ENCODE measurements at places on chromosomes 13 and 19. TPM values are rescaled to one million over a fixed set of nuclear protein-coding genes. Genes with fewer than 3 reads are reported as not detected.
A peak's percentile ranks its signal among the peaks of the same experiment; 100 is the strongest.

DNA sequence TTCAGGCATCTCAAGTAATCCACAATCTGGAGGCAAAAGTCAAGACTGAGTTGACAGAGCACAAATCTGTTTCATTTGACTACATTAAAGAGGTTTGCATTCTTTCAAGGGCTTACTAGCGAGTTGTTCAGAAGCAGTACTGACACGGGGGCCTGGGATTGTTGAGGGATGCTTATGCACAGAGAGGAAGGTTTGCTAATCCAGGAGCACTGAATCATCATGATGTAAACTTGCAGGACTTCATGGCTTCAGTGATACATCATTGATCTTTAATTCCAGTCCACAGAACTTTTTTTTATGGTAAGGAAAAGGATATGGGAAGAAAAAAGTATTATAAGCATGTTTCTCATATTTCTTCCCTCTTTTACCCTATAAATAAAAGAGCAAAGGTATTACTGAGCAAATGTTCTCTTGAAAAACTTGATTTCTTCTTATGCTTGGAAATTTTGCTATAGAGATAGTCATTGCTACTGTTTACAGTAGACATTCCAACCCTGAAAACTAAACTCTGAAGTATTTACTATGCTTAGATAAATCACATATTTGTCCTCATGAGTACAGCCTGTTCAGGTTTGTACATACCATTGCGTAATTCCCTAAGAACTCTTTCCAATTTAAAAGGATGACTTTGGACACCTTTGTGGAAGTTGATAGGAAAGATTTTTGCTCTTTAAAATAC, 65.8 kb upstream of the KPNA3 start:
- H3K4me3 ChIP-seq = no peak overlapping the region
- no peaks in the 10 kb centered on the region for H3K4me1 ChIP-seq
- H3K27ac ChIP-seq = no peak overlapping the region
- no peaks in the 10 kb centered on the region for H3K36me3 ChIP-seq

GRCh38 chr19:33100894-33101644, 20.1 kb downstream of the GPATCH1 start:
- no peak overlapping the region for H3K4me3 ChIP-seq
- peak; percentile 91 for DNase-seq
- no peaks in the 10 kb centered on the region for H3K27me3 ChIP-seq
- peak overlapping the region; percentile 68 for H3K27ac ChIP-seq

DNA sequence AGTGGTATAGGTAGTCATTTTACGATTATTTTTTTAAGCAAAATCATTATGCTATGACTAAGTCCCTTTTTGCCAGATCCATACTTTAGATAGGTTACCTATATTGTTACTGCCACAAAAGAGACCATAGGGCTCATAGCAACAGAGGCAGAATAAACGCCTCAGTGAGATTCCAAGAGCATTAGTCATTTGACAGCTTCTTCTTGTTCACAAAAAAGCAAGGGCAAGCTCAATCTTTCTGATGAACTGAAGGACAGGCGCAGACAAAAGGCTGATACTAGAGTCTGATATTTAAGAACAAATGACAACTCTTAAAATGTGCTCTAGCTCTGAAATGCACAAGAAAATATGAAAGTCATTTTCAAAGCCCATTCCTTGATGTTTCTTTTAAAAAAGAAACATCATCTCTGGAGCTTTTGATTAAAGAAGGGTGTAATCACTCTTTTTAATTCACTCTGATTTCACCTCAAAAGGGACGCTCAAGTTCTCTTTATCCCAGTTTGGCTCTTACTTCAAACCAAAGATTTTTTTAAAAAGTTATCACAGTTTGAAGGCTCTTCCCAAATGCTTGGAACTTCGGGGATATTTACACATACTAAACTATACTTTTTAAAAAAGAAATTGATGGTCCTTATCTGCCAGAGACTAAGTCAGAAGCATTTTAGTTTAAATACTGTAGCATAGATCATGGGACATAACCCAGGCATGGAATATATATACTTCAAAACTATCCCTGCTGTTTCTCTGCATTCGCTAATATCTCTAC, 187.2 kb downstream of the EFNB2 start:
- no peak overlapping the region for H3K27ac ChIP-seq
- no peaks in the 10 kb centered on the region for H3K4me1 ChIP-seq
- no peak for DNase-seq
- H3K27me3 ChIP-seq = no peaks in the 10 kb centered on the region
- no peaks in the 10 kb centered on the region for H3K36me3 ChIP-seq

GRCh38 chr19:41327576-41328156, 17.7 kb downstream of the CCDC97 start:
- peaks cover 34% of the 10 kb centered on the region for H3K36me3 ChIP-seq
- peak overlapping the region; percentile 21 for H3K4me3 ChIP-seq
- peak overlapping the region; percentile 83 for H3K27ac ChIP-seq
- peak; percentile 80 for DNase-seq
- H3K27me3 ChIP-seq = peaks cover 45% of the 10 kb centered on the region
- H3K4me1 ChIP-seq = peaks cover 6% of the 10 kb centered on the region

GRCh38 chr13:34623331-34623730, 318.7 kb upstream of the NBEA start:
- no peak overlapping the region for H3K27ac ChIP-seq
- H3K27me3 ChIP-seq = peaks cover 3% of the 10 kb centered on the region
- no peak for DNase-seq

DNA sequence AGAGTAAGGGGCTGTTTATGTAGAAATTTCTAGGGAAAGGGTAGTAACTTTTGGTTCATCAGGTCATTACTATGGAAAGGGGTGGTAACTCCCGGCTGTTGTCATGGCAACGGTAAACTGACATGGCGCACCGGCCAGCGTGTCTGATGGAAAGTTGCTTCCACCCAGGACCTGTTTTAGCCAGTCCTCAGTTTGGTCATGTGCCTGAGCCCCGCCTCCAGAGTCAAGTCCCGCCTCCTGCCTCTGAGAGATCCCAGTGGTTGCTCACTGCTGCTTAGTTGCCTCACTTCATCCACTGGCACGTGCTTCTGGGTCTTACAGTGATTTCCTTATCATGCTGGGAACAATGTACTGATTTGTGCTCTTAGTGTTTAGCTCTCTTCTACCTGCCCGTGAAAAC, 455.2 kb upstream of the ZNF507 start:
- H3K4me1 ChIP-seq = no peaks in the 10 kb centered on the region
- H3K36me3 ChIP-seq = no peaks in the 10 kb centered on the region
- H3K4me3 ChIP-seq = no peak overlapping the region

GRCh38 chr19:38288123-38288855, 15.8 kb upstream of the C19orf33 start:
- H3K4me3 ChIP-seq = no peak overlapping the region
- no peak for DNase-seq
- H3K27ac ChIP-seq = no peak overlapping the region
- no peaks in the 10 kb centered on the region for H3K4me1 ChIP-seq

DNA sequence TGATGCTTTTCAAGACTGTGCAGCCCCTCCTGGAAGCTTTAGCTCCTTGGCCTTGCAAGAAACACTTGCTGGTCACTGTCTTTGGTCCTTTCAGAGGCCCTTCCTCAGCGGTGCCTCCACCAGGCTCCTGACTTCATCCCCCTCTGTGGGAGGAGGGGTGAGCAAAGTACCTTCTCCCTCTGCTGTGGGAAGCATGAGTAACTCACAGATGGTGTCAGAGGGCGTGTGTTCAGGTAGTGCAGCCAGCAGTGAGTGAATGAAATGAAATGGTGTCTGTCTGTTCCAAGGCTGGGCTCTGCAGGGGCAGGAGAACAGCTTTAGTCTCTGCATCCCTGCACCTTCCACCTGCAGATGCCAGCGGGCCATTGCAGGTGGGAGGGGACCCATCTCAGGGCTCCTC, 102.9 kb downstream of the SHISA2 start:
- no peaks in the 10 kb centered on the region for H3K27me3 ChIP-seq
- no peak for DNase-seq
- no peak overlapping the region for H3K4me3 ChIP-seq
- H3K4me1 ChIP-seq = no peaks in the 10 kb centered on the region
- H3K27ac ChIP-seq = no peak overlapping the region

DNA sequence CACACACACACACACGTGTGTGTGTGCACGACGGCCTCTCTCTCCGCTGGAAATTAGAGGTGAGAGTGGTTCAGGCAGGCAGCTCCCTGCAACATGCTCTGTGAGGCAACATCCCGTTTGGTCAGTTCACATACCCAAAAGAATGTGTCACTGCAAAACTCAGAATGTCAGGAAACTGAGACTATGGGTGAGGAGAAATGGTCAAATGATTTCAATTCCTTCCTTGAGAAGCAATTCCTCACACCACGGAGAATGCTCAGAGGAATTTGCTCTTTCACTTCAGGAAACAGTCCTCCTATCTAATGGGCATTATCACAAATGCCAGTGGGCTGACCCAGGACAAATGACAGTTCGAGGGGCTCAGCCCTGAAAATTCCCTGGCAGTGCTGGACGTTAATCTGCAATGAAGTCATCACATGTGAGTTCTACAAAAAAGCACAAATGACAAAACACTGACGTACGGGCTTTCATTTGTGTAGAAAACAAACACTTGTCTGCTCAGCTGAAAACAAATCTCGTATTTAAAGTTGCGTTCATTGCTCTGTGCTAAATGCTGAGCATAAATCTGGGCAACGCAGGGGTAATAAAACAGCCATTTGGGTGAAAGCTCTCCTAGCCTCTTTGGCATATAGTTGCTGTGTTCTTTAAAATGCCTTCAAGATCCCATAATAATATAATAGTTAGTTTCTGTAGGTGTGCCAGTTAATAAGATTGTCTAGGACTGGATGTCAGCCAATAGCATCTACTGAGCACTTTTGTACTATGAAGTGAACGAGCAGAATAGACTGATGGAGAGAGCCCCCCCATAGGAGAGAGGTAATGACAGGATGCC, 18.6 kb upstream of the LATS2 start:
- no peak for DNase-seq
- H3K27me3 ChIP-seq = peaks cover 4% of the 10 kb centered on the region
- no peaks in the 10 kb centered on the region for H3K4me1 ChIP-seq
- H3K4me3 ChIP-seq = no peak overlapping the region

DNA sequence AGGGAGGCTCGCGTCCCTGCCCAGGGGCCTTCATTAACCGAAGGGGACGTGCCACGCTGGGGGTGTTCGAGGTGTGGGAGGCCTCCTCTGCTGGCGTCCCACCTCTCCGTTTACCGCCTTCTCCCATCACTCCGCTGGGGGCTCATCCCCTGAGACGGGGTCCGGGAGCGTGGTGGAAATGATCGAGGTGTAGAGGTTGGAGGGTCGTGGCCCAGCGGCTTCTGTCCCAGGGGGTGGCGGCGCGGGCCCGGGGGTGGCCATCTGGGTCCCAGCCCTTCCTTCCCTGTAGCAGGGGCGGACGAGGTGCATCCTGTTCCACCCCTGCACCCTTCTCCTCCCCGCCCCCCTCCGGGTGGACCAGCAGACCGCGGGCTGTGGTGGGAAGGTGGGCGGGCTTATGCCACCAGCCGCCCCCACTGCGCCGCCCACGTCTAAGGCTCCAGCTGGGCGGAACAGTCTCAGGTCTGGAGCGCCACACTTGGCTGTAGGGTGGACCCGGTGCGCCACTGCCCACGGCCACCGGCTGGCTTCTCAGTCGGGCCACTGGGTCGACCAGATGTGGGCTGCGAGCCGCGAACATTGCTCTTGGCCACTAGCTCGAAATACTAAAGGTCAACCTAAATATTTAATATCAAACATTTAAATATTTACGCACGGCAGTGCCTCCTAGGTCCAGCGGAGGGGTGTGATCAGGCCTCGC, 69.5 kb downstream of the ZNF723 start:
- no peaks in the 10 kb centered on the region for H3K36me3 ChIP-seq
- no peak overlapping the region for H3K4me3 ChIP-seq
- no peak for DNase-seq
- H3K27me3 ChIP-seq = no peaks in the 10 kb centered on the region
- no peak overlapping the region for H3K27ac ChIP-seq

DNA sequence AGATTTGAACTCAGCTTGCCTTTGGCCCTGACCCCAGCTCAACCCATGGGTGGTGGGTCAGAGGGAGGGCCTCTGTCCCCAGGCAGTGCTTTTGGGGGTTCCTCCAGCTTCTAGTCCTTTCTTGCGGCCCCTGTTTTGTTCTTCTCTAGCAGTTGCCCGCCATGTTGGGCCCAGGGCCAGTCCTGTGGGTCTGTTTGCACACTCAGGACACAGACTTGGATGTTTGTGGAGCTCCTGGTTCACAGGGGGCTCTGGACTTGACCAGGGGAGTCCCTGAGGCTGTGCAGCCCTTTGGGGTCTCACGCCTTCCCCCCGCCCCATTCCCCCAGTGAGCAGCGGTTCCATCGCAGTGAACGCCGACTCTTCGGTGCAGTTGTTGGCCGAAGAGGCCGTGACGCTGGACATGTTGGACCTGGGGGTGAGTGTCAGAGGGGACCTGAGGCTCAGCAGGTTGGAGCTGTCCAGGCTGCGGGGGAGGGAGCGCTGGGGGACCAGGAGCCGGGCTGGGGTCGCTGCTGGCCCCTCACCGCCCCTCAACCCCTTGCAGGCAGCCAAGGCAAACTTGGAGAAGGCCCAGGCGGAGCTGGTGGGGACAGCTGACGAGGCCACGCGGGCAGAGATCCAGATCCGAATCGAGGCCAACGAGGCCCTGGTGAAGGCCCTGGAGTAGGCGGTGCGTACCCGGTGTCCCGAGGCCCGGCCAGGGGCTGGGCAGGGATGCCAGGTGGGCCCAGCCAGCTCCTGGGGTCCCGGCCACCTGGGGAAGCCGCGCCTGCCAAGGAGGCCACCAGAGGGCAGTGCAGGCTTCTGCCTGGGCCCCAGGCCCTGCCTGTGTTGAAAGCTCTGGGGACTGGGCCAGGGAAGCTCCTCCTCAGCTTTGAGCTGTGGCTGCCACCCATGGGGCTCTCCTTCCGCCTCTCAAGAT, 2.5 kb downstream of the ATP5F1D start:
- no peak overlapping the region for H3K4me3 ChIP-seq
- H3K36me3 ChIP-seq = no peaks in the 10 kb centered on the region
- peak; percentile 93 for DNase-seq
- H3K27me3 ChIP-seq = no peaks in the 10 kb centered on the region
- H3K4me1 ChIP-seq = no peaks in the 10 kb centered on the region

DNA sequence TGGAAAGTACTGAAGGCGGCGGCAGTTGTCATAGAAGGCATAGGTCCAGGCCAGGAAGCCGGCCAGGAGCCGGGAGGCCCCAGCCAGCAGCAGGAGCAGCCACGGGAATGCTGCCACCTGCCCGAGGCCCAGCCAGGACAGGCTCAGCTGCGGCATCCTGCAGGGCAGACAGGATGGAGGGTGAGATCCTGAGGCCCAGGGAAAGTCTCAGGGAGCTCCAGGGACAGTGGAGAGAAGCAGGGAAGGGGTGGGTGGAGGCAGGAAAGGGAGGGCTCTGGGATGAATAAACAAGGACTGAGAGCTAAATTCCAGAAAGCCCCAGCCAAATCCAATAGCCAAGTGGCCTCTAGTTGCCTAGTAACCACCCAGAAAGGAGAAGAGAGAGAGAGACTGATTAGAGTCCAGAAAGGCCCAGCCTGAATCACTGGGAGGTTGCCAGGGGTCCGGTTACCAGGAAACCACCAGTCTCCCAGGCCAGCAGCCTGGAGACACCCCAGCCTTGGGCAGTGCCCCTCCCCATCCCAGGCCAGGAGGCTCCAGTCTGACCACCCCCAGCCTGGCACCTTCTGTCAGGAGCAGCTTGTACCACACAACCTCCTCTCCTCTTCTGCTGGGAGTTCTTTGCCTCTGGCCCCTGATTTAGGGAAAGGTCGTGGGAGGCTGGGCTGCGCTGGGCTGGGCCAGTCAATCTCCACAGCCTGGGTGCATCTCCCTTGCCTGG, 7.5 kb upstream of the OR10H5 start:
- no peak overlapping the region for H3K4me3 ChIP-seq
- H3K27me3 ChIP-seq = no peaks in the 10 kb centered on the region
- peak; percentile 29 for DNase-seq

The YJEFN3 gene
- polyA plus RNA-seq = 44.1 TPM

The FAM124A gene
- polyA plus RNA-seq = 0.22 TPM

The KPNA3 gene
- 24.5 TPM for polyA plus RNA-seq

The ANKLE1 gene
- polyA plus RNA-seq = 0.15 TPM

The ZNF154 gene
- polyA plus RNA-seq = 1.4 TPM

The MCF2L gene
- polyA plus RNA-seq = 23.9 TPM

The HIF3A gene
- polyA plus RNA-seq = 4.1 TPM

The PRR19 gene
- 1.1 TPM for polyA plus RNA-seq

The DIRAS1 gene
- 0.25 TPM for polyA plus RNA-seq

Data from small intestine (tissue), 16 donors.